ENCODE measurements at places on chromosomes 2 and 18.

DNA sequence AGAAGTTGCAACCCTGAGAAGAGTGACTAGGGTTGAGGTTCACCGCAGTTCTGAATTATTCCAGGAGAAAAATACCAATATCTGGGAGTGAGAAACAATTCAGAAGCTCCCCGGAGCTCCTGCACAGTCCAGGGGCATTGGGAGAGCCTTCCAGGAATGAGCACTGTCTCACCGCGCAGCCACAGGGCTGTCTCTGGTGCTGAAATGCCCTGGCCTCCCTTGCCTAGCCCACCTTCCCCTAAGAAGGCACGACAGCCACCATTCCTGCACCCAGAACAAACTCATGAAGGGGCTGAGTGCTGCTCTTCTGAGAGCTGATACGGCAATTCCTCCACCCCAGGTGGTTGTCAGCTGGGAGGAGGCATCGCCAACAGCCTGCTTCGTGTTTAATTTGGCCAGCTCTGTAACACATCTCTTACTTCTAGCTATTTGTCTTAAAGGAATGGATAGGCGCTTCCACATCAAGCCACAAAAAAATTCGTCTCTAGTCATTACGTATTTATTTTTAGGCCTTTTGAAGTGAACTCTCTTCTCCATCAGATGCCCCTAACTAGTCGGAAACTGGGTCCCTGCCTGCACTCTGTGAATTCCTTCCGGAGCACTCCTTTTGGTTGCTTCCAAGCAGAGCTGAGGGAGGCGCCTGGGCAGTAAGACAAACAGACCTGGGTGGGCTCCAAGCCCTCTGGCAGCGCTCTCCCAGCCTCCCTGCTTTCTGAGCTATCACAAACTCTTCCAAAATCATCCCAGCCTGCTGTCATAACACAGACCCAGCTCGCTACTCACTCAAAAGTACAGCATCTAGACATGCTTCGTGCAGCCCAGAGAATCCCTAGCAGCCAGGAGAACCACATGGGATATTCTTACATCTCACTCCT, 120.5 kb upstream of the CCDC68 start:
- DNase-seq = no peak

- DNase-seq = no peak
Observed at GRCh38 chr2:69994166-69994565, 32.7 kb upstream of the ASPRV1 start.

GRCh38 chr2:219243291-219243761, 1.9 kb downstream of the GLB1L start:
- DNase-seq = no peak

- no peak for DNase-seq
Observed at GRCh38 chr2:9666306-9666705, 35.5 kb upstream of the YWHAQ start.

DNA sequence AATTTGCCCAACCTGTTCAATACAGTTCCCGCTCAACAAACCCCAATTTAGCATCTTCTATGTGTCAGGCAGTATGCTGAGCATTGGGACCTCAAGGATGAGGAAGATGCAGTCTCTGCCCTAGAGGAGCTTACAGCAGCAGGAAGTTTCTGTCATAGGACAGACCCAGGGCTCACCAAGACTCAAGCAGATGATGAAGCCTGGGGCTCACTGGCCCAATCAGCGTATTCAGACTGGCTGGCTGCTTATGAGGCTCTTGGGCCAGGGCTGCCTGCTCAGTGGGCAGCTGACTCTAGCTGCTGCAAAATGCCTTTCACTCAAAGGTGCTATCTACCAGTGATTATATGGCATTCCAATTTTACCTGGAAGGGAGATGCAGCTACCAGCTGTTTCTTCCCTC, 2.1 kb downstream of the FAM178B start:
- no peak for DNase-seq

DNA sequence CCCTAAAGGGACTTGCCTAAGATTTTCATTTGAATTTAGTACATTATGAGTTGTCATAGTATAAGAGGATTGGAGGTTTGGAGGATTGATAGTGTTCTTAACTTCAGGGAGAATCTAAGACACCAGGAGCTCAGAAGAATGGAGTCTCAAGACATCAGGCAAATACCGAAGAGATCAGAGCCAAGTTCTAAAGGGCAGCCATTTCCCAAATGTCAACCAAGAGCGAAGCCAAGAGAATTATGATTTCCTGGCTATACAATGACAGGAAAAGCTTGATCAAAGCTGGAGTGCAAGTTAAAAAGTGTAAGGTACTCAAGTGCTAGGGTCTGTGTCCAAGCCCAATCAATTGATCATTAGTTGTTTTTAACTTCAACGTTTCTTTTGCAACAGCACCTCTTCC, 283.0 kb upstream of the FN1 start:
- no peak for DNase-seq

DNA sequence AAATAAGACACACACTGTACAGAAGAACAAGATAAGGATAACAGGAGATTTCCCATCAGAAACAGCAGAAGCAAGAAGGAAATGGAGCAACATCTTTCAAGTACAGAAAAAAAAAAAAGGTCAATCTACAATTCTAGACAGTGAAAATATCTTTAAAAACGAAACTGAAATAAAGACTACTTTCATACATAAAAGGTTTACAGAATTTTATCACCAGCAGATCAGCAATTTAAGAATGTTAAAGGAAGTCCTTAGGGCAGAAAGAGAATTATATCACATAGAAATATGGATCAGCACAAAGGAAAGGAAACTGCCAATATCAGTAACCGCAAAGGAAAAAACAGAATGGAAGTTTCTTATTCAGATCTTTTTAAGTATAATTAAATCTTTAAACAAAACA, 931.0 kb downstream of the EPHA4 start:
- DNase-seq = no peak

GRCh38 chr18:67261931-67262552, 254.5 kb downstream of the DSEL start:
- DNase-seq = no peak

DNA sequence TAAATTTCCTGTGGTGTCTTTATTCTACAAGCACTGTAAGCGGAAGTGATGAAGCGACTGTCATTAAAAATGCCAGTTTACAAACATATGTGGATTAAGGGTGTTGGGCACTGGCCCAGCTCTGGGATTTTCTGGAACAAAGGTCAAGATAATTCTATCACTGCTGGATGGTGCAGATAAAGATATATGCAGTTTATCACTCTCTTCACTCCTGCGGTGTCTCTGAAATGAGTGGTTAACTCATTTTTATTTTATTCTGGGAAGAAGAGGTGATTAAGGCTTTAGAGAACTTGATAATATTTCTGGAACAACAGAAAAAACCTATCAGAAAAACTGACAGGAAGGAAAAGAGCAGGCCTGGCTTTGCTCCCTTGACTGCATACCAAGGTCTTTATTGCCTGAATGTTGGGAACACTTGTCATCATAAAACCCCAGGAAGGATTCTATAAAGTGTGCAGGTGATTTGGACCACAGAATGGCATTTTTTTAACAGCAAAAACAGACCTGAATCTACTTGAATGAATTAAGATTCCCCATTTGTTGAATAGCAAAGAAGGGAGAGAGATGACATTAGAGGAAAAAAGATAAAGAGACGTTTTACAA, 32.4 kb downstream of the ABCB11 start:
- DNase-seq = no peak

DNA sequence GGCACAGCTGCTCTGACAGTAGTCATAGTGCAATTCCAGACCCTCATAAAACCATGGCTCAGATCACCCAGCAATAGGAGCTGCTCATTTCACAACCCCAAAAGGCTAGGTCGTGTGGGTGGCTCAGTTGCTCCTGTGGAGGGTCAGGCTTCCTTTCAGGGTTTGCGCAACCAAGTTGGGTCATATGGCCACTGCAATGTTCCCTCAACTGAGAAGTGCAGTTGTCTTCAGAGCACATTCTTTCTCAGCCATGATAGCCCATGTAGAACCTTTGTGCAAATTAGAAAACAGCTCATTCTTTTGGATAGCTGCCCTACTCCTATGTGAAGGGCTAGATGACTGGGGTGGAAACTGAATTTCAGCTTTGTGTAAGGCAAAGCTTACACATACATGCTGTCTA, 3.2 kb downstream of the SERPINB13 start:
- no peak for DNase-seq

- no peak for DNase-seq
Observed at GRCh38 chr2:207276248-207276647, 110.5 kb upstream of the KLF7 start.

DNA sequence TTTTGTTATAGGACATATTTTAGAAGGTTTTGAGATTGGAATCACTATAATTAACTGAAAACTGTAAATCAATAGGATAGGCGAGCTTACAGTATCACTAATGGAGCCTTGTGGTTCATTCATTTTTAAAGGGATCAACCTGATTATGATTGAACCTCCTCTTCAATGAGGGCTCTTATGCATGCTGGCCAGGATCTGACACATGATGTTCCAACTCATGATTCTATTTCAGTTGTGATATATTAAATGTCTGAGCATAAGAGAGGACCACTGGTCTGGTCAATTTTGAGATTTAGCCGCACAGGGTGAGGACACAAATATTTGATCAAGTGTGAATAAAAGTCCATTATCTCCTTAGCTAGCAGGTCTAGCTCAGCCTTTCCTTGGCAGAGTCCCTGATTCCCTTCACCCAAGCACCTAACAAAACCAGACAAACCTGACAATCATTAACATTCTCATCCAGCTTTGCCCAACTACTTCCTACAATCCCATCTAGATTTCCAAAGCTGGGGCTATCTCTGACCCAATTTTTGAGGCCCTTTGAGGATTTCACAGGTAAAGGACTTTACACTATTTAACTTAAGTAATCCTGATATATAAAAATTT, 6.9 kb upstream of the MAP4K4 start:
- no peak for DNase-seq

DNA sequence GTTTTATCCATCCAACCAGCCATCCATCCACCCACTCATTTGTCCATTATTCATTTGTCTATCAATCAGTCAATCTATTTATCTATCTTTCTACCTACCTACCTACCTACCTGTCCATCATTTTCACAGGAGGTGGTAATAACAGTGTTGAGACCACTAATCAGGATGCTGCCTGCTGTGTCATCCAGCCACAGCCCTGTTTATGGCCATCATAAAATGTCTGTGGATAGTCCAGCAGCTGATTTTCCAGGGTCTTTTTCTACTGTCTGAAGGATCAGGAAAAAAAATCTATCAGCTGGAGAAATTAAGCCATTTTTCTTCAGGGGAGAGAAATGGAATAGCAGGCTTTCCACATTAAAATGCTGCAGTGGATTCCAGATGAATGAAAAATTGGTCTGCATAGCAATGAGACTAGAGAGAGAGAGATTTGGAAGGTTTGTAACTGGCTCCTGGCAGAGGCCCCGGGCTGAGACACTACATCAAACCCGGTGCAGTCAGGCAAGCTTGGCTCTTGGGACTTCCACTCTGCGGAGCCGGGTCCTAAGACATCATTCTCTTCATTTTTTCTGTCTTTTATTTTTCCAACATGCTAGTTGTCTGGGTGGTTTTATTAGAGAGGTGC, 33.0 kb upstream of the BOD1L2 start:
- DNase-seq = no peak

DNA sequence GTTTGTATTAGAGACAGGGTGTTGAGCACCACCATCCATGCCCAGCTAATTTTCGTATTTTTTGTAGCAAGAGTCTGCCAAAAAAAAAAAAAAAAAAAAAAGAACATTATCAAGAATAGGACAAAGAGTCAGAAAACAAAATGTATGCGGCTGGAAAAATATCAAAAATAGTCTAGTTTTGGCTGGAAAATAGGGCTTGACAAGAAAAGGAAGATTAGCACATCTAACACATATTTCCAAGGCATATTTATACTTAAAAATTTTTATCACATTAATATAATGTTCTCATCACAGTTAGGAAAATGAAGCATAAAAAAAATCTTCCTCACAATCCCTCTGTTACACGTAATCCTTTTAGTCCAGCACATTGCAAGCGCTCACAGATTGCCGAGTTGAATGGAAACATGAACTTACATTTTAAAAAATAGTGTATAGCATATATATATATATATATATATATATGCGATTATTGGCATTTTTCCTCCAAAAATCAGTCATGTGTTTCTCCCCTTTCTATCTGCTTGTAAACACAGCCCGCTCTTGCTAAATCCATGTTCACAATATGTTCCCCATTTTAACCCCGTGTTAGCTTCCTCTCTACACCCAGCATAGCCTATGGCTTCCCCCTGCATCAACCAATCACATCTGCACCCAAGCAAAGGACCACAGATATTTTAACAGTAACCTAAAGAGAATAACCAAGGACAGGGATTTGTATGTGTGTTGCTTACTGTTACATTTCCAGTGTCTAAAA, 183.0 kb downstream of the AFF3 start:
- DNase-seq = no peak

DNA sequence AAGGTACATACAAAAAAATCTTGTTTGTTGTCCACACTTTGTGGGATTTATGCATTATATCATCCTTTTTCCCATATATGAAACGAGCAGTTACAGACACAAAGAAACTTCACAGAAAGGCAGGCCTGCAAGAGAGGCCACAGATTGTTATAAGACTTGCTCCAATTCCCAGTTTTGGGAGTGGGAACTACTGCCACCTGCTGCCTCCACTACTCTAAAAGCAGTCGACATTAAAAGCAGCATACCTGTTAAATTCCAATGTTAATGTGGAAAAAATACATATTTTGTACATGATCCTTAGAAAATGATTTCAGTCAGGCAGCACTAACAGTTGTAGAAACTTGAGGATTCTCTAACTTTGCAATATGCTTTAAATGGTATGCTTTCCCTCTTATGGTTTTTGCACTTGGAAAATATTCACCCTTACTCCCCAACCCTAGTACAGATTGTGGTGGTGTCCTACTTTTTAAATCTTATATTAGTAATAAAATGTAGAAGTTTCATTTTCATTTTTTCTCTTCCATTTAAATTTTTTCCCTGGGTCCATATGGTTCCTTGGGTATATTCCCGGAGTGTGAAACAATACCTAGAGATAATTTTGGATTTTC, 37.9 kb downstream of the SLC38A11 start:
- DNase-seq = peak; percentile 21

DNA sequence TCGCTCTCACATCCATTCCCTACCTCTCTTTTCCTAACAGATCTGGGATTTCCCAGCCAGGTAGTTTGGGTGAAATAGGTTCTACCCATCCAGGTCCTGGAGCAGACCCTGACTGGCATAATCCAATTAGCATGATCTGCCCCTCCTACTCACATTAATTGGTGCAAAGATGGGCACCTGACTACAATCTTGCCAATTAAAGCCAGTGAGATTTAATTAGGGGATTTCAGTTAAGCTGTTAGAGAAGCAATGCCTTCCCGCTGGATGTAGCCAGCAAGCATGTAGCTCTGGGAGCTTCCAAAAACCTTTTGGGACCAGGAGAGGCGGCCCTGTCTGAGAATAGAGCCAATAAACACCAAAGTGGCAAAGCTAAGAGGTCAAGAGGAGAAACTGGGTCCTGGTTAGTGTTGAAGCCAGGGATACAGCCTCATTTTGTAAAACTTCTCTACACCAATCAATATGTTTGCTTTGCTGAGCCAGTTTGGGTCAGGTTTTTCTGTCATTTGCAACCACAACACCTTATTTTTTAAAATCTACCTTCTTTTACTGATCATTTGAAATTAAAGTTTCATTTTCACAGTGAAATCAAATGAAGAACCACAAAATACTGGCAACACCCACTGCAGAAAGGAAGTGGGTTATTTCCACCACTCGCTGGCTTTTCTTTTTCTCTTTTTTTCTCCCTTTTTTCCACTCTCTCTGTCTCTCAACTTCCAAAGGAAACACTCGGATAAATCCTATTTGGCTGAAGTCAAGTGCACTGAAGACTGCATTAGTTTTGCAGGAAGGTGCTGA, 3.2 kb upstream of the TTC39C start:
- no peak for DNase-seq

GRCh38 chr2:48380989-48381625, 148.8 kb upstream of the STON1 start:
- DNase-seq = no peak
